ENCODE measurements at places on chromosomes 13 and 19.

- DNase-seq, result no peak
Measured at GRCh38 chr13:80273718-80274117, 67.2 kb downstream of the SPRY2 start.

DNA sequence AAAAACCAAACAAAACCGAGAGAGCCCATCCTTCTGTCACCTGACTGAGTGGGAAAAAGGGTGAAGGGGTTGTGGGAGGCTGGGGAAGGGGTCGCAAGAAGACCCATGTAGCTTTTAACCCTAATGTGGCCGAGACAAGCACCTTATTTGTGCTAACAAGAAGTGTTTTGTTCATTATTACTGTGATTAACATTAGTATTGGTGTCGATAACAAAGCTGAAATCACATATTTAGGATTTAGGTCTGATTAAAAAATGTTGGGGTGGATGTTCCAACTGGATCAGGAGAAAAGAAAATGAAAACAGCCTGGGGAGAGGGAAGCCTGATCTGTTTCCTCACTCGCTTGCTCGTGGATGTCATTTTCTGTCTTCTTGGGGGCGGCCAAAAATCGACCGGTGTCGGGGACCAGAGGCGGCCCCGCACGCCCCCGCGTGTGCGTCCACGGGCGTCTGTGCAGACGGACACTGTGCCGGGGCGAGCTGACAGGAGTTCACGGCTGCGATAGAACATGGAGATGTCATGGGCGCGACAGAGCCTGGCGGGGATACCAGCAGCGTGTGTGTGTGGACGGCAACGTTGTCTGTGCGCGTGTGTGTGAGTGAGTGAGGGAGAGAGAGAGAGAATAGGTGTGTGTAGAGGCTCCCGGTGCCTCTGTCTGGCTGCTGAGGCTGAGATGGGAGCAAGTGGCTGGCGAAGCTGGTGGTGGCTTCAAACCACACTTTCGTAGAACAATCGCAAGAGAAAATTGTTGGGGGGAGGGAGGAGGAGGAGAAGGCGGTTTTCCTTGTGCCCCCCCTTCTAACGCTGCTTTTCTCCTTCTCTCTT lies 29.1 kb downstream of the NFIX start:
- DNase-seq, result no peak

DNA sequence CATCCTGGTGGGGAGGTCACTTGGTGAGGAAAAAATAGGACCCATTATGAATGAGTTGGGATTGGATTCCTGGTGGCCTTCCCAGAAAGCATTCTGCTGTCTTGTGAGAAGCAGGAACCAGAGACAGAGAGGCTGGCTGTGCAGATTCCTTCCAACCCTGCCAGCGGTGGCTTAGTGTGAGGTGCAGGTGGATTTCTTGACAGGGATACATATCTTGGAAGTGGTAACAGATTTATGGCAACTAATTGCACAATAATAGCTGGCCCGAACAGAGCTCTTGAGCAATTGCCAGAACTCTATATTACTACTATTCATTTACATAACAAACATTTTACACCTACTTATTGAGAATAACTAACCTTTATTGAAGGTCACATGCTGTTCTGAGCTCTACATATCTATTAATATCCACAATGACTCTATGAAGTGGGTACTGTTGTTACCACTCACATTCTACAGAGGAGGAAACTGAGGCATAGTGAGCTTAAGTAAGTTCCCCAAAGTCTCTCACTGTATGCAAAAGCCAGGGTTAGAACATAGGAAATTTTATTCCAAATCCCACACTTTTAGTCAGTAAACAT lies 173.9 kb upstream of the SERP2 start:
- no peak for DNase-seq

DNA sequence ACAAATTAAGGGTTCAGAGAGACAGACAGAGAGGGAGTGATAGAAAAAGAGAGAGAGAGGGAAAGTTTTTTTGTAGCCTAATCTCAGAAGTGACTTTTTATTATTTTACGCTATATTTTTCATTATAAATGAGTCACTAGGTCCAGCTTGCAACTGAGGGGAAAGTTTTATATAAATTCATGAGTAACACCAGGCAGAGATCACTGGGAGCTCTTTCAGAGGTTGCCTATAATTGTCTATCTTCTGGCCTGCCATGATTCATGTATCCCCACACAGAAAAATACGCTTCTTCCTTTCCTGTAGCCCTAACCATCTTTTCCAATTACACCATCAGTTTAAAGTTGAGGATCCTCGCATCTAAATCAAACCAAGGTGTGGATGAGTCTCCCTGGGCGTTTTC lies 467.9 kb downstream of the SLITRK1 start:
- DNase-seq, result no peak
